Heart left ventricle (tissue), 16 donors: ENCODE measurements at places on chromosomes 2 and 18. TPM values are rescaled to one million over a fixed set of nuclear protein-coding genes. Genes with fewer than 3 reads are reported as not detected.

Gene GALNT13
- total RNA-seq = not detected

Gene DPYSL5
- total RNA-seq = not detected

Gene PDE11A
- total RNA-seq = 1.2 TPM

Gene NOSTRIN
- 11.8 TPM for total RNA-seq

Gene MAP3K2
- 35.7 TPM for total RNA-seq

Gene FER1L5
- total RNA-seq = 0.02 TPM

Gene CCL20
- total RNA-seq = not detected

Gene CRYGD
- not detected for total RNA-seq

Gene APOB
- 55.6 TPM for total RNA-seq

Gene B3GNT7
- total RNA-seq = 5.2 TPM

Gene FAM237A
- total RNA-seq = not detected

Gene PLEK
- total RNA-seq = 1.9 TPM

Gene TMEFF2
- total RNA-seq = 0.35 TPM

GRCh38 chr2:95376311-95377215 lies 25.9 kb upstream of the FAHD2A start:
- no peak for DNase-seq

DNA sequence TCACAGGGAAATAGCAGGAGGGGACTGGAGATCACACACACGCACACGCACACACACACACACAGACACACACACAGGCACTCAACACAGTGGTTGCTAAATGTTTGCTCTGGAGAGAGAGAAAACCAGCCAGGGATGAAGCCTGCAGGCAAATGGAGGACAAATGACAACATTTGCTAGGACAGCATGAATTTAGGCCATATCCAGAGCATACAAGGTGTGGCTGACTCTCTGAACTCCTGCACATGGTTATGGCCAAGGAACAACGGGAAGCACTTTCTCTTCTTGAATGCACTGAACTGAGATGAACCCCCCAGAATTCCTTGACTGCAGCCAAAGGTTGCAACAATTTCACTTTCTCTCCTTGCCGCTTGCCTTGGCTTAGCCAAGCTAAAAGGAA lies 230.0 kb upstream of the RASGRP3 start:
- no peak for DNase-seq

DNA sequence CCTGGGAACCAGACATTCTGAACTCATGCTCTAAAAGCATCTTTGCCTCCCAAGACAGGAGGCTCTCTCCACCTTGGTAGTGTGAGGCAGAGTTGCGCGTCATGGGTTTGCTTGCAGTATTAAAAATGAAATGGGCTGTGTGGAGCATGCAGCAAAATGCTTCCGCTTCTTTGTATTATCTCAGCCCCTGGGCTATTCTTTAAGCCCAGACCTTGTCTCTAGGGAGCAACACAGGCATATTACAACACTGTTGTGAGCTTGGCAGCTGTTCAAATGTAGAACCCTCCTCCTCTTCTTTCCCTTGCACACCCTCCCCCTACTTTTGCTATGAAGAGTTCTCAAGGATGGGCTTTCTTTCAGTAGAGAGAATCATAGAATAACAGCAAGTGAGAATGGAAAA lies 185.1 kb upstream of the LHCGR start:
- DNase-seq = no peak

DNA sequence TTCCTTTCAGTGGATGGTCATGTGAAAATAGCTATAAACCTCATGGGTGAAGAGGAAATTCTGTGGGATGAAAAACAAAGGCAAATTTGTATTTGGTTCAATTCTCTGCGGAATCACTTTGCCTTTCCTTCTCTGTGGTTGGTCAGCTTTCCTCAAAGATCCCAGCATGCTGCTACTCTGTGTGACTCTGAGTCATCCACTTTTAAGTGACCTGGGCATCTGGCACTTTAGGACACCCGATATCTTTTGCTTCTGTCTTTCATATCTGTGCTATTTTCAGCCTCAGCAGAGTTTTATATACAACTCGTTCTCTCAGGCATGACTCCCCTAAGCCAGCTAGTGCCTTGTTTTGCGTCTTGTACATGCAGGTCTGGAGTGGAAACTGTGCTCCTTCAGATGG lies 217.0 kb upstream of the PIEZO2 start:
- DNase-seq = peak; percentile 28

DNA sequence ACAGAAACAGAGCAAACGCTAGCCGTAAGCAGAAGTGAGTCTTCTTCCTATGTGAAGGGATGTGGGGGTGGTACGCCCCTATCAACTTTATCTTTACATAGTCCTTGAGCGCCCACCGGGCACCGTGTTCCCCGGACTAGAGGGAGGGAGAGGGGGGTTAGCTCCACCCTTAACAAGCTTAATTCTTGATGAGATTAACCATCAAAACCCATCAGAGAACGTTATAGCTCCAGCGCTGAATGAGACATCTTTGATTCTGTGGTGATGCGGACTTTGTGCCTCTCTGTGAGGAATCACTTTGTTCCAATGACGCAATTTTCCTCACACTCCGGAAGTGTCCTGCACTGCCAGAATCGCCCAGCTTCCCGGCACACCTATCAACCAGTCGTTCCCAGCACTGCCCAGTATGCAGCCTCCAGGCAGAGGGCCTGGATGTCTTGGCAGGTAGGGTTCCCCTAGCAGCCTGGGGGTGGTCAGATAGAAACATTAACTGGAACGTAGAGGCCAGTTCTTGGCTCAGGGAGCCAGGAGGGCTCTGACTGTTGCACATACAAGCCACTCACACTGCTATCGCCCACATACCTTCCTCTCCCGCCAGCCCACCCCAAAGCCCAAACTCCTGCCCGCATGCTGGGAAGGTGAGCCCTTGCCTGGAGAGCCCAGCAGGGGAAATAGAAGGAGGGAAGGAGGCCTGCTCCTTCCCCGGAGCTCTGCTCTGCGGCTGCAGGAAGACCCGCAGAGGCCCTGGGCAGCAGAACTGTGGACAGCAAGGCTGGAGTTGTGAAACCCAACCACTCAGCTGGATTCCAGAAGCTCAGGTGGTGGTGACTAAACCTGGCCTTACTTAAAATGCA lies 1.9 kb upstream of the ODC1 start:
- no peak for DNase-seq

DNA sequence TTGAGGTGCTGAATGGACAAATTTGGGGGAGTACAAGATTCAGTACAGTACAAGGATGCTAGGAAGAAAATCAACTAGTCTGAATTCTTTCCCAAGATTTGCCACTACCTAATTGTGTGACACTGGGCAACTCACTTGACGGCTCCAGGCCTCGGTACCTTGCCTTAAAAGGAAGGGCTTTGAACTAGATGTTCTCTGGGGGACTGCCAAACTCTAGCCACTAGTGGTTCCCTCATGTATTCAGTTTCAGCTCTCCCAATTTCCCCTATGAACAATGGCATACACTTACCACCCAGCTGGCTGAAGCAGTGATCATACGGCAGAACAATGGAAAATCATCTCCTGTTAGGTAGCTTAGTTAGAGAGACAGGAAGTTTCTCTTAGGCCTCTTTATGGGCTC lies 73.4 kb downstream of the VWC2L start:
- peak; percentile 45 for DNase-seq

GRCh38 chr2:108266218-108266617 lies 22.5 kb upstream of the SULT1C2 start:
- no peak for DNase-seq

- no peak for DNase-seq
These were observed 117.9 kb downstream of the ARHGAP15 start for GRCh38 chr2:143246815-143247744.

DNA sequence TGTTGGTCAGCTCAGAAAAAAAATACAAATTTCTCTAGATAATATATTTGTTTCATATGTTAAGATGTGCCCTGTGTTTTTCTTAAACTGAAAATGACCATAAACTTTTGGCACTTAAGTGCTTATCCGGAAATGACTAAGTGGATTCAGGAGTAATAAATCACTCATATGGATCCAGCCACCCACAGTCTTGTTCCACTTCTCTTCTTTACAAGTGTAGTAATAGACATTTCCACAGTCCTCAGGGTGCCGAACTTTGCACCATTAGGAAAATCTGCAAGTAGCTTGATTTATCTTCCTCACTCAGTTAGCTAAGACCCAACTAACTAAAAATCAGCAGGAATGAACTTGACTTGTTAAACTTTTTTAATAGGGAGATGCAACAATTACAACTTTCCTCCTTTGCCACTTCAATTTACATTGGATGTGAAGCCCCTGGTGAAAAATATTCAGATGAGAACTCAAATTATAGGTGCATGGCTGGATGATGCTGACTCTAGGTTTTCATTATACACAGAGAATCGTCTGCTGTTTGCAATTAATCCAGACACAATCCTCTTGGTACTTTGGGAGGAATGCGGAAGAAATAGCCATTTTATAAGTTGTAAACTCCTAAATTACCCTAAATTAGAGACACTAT lies 322.5 kb downstream of the ARHGAP15 start:
- DNase-seq = no peak

DNA sequence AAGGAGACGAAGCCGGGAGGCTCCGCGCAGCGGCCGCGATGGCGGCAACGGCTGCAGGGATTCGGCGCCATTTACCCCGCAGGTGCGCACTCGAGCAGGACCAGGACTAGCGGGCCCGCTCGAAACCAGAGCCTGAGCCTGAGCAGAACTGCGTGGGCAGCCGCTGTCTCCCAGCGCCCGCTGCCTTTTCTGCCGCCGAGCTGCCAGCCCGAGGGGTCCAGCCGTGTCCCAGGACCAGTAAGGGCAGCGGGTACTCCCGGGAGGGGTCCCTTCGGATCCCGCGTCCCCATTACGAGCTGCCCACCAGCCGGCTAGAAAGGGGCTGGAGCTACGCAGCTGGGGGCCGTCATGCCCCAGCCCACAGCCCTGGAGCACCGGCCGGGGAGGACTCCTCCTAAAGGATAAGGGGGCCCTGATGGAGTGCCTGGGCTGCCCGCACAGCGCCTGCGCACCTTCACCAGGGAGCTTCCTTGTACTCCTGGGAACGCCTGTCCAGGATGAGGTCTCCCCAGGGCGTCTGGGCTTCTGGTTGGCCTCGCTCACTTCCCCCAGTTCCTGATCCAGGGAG lies 9.9 kb downstream of the ALPP start:
- DNase-seq = no peak

GRCh38 chr2:163351966-163352365 lies 383.8 kb downstream of the FIGN start:
- DNase-seq = no peak

- no peak for DNase-seq
These were observed 22.7 kb downstream of the NOSTRIN start for GRCh38 chr2:168825126-168825525.

- no peak for DNase-seq
These were observed 43.0 kb upstream of the CTLA4 start for GRCh38 chr2:203824603-203825002.

- DNase-seq = no peak
These were observed 53.4 kb downstream of the FHOD3 start for GRCh38 chr18:36350839-36351469.

GRCh38 chr2:207432453-207432852 lies 97.3 kb upstream of the CREB1 start:
- no peak for DNase-seq

DNA sequence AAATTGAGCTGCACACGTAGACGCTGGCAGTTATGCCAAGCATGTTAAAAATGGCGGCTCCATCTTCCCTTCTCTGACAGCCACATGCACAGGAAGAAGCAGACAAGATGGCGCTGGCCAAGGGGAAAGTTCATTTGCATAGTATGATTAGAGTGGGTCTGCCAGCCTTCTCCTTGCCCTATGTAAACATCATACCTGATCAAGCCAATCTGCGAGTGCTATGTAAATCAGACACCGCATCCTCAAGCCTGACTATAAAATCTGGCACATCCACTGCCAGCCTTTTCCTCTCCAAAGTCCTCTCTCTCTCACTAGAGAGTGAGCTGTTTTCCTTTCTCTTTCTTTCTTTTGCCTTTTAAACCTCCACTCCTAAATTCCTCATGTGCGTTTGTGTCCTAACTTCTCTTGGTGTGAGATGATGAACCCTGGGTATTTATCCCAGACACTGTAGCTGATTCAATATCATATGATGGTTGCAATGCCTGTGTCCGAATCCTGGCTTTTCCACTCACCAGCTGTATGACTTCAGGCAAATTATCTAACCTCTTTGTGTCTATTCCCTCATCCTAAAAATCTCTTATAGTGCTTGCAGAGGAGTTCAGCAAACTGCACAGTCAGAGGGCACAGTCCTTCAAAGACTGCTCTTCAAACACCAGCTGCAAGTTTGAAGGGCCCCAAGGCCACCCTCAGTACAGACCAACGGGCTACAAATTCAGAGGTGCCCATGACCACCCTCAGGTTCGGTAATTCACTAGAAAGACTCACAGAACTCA lies 39.3 kb upstream of the ITSN2 start:
- DNase-seq = no peak

- peak; percentile 59 for DNase-seq
These were observed 10.8 kb upstream of the NAB1 start for GRCh38 chr2:190637903-190638618.

DNA sequence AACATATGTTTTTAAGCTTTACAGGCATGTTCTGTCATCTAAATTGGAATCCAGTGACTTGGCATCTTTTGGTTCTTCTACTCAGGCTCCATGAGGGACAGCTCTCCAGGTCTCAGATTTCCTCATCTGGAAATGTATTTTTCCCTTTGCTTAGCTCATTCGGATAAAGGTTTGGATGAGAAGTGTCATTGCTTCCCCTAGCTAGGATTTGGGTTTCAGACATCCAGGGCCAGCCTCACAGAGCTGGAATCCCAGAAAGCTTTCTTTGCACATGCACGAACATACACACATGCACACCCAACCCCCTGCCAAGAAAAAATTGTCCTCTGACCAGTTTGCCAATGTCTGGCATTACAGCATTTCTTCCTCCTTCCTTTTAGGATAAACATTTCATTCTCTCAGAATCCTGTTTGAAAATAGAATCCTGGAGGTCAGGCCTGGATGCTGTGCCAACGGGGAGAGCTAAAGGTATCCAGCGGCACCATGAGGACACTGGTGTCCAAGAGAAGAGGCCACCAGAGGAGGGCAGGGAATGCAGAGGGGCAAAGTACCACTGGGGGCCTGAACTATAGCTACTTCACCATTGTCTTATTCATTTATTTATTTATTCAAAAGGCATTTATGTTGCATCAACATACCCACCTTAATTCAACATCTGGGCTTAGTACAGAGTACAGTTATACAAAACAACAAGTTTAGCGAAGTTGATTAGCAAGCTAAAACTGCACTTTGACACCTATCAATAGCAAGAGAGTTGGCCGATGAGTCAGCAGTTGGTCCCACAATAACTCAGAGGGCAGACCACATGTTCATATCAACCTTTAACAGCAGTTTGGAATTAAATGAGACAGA lies 97.9 kb upstream of the ATL2 start:
- DNase-seq = no peak

- no peak for DNase-seq
These were observed 11.3 kb downstream of the PIGN start for GRCh38 chr18:62175521-62175920.

- no peak for DNase-seq
These were observed 13.7 kb downstream of the NGEF start for GRCh38 chr2:232999354-232999753.

GRCh38 chr2:30147196-30147714 lies 448 bp downstream of the YPEL5 start:
- no peak for DNase-seq

GRCh38 chr18:56726906-56727305 lies 75.7 kb downstream of the WDR7 start:
- no peak for DNase-seq

GRCh38 chr2:43067254-43068040 lies 159.0 kb downstream of the ZFP36L2 start:
- DNase-seq = no peak

- no peak for DNase-seq
These were observed 339.4 kb upstream of the ID2 start for GRCh38 chr2:8342407-8342806.
